NCI-H1105 (cell line): ENCODE measurements at places on chromosomes 2 and 18.

- DNase-seq = no peak
Observed at GRCh38 chr2:46909771-46910419, 5.7 kb downstream of the MCFD2 start.

- DNase-seq = no peak
Observed at GRCh38 chr2:210633699-210634098, 77.3 kb downstream of the CPS1 start.

GRCh38 chr2:152924722-152925121 lies 206.3 kb downstream of the ARL6IP6 start:
- no peak for DNase-seq

GRCh38 chr18:45430041-45430440 lies 185.2 kb upstream of the SLC14A2 start:
- no peak for DNase-seq

GRCh38 chr2:208234786-208235185 lies 20.1 kb downstream of the IDH1 start:
- no peak for DNase-seq

- no peak for DNase-seq
Observed at GRCh38 chr2:100625717-100626116, 62.9 kb downstream of the PDCL3 start.
